ENCODE measurements at places on chromosomes 2 and 18. TPM values are rescaled to one million over a fixed set of nuclear protein-coding genes. Genes with fewer than 3 reads are reported as not detected.

DNA sequence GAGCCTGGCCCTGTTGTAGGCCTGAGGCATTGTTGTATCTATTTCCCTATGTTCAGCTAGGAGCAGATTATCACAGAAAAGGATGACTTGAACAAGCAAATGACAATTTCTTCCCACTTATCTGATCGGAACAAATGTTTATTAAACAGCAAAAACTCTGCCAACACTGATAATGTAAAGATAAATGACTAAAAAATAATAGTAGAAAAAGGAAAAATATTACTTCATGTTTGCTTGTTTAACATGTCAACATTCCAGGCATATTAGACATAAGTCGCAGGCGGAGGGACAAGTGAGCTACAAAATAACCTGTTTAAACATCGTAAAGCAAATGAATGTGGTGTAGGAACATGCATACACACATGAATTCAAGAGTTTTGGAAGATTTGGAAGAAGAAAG, 257.9 kb downstream of the TMX3 start:
- DNase-seq = no peak
- no peak overlapping the region for H3K4me3 ChIP-seq
- H3K4me1 ChIP-seq = no peaks in the 10 kb centered on the region
- H3K27me3 ChIP-seq = no peaks in the 10 kb centered on the region

Gene MDH1
- total RNA-seq = 862 TPM

Gene OSBPL6
- total RNA-seq = 4.2 TPM

- H3K27me3 ChIP-seq = no peaks in the 10 kb centered on the region
- H3K36me3 ChIP-seq = peaks cover 7% of the 10 kb centered on the region
- H3K4me3 ChIP-seq = no peak overlapping the region
Measured at GRCh38 chr2:241458687-241459086, 49.7 kb downstream of the STK25 start.

DNA sequence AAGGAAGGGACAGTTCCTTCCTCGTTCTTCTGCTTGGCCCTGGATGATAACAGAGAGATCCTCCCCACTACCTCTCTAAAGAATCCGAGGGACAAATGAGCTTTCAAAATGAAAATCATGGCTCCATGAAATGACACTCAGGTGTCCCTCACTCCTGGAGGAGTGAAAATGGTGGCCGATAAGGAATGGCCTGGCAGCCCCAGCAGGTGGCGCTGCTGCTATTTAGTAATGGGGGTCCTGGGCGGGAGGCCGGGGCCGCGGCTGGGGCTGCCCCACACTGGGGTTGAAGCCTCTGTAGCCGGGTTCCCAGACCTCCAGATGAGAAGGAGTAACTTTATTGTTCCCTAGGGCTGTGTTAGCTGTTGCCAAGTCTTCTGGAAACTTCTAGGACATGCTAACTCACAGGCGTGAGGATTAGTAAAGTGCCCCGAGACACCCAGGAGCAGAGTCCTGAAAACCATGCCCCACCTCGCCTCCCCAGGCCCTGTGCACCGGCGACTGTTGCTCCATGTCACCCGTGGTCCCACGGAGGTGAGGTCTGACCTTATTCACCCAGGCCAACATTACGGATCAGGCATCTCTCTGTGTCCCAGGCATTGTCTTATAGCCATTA, 138.0 kb downstream of the CTIF start:
- H3K27ac ChIP-seq = peak overlapping the region; percentile 94
- DNase-seq = peak; percentile 74
- no peaks in the 10 kb centered on the region for H3K36me3 ChIP-seq

Gene G6PC2
- 0.21 TPM for total RNA-seq

DNA sequence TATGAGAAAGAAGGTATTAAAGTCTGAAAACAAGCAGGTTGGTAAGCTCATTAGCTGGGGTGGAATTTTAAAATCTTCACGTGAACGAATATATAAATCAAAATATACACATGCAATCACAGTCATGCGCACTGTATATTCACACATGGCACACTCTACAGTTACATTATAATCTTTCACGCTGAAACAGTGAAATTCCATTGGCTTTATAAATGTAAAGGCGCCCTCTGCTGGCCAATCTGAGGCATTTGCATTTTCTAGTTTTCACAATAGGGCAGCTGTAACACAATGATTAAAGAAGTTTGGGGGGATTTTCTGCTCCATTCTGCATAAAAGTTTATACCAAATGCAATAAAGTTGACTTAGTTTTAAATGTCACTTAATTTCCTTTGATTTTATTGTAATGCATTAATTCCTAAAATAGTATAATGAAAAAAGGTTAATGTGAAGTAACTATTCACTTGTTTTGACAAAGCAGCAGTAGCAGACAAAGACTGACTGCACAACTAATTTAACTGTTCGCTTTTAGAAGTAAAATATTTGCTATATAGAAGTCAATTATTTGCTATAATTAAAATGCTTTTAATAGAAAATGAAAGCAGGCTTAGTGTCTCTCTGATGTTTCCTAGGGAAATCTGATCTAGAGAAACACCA, 17.2 kb downstream of the IFIH1 start:
- no peaks in the 10 kb centered on the region for H3K36me3 ChIP-seq
- H3K4me3 ChIP-seq = no peak overlapping the region
- peaks cover 3% of the 10 kb centered on the region for H3K4me1 ChIP-seq

GRCh38 chr2:240750409-240750808, 58.7 kb downstream of the AQP12A start:
- DNase-seq = no peak
- H3K27me3 ChIP-seq = no peaks in the 10 kb centered on the region

DNA sequence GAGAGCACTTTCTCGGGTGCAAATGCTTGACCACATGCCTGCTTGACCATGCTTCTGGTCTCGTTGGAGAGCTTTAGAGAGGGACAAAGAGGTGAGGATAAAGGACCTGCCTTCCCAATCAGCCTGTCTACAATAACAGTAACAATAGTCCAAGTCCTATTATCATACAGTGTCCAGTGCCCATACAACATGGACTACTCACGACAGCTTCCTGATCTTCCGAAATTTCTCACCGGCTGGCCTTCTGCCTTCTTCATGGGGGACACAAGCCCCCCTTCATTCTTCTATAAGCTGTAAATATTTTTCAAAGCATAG, 329.0 kb downstream of the PAX3 start:
- no peak for DNase-seq
- no peaks in the 10 kb centered on the region for H3K27me3 ChIP-seq
- no peaks in the 10 kb centered on the region for H3K36me3 ChIP-seq

Gene SERPINB10
- not detected for total RNA-seq

DNA sequence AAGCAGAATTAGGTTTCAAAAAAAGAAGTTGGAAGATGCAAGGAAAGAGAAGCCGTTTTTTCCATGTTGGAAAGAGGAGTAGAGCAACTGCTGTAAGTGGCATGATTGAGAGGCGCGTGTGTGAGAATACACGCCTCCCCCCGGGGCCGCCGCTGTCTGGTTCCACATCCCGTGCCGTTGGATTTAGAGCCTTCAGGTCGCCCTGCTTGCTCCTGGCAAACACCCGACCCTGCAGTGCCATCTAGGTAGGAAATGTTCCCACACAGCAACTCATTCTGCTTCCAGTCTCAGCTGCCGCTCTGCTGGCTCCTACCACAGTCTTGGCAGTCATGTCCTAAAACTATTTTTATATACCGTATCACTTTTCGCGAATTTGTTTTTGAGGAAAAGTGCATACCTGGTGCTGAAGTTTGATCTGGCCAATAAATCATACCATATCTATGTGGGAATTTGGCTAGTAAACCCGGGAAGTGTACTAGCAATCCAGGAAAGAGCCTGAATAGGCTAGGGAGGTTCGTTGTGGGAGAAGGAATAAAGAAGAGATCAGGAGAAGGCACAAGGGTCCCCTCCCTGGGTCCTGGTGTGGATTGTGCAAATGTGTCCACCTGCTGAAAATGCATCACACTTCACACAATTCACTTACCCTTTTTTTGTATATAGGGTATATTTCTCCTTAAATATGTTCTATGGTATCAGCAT, 372.7 kb downstream of the FBXO15 start:
- no peaks in the 10 kb centered on the region for H3K4me1 ChIP-seq
- peak; percentile 40 for DNase-seq
- H3K27me3 ChIP-seq = no peaks in the 10 kb centered on the region
- no peaks in the 10 kb centered on the region for H3K36me3 ChIP-seq

All from heart left ventricle (tissue), 16 donors.